ENCODE measurements at places on chromosomes 1 and 21.

DNA sequence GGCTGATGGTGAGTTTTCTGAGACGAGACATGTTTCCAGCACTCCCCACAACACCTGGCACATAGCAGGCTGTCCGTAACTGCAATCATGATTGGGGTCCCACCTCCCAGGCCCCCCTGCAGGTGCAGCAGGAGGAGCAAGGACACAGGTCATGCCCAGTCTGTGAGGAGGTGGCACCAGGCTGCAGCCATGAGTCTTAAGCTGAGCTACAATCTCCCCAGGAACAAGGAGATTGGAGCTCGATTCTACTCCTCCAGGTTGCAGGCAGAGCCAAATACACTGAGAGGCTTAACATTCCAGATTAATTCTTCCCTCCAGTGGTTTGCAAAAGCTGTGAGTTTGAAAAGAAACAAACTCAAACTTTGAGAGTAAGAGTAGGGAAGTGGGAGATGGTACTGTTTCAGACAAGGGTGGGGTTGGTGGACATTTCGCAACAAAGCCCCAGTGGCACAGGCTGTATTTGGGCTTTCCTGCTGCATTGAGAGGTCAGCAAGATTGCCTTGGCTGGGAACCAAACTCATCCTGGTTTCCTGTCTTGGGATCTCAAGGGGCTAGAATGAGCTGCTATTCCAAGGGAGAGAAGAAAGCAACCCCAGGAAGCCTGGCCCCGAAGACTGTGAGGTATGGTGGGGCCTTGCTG is 64.8 kb upstream of the GALNT2 start:
- DNase-seq = no peak

DNA sequence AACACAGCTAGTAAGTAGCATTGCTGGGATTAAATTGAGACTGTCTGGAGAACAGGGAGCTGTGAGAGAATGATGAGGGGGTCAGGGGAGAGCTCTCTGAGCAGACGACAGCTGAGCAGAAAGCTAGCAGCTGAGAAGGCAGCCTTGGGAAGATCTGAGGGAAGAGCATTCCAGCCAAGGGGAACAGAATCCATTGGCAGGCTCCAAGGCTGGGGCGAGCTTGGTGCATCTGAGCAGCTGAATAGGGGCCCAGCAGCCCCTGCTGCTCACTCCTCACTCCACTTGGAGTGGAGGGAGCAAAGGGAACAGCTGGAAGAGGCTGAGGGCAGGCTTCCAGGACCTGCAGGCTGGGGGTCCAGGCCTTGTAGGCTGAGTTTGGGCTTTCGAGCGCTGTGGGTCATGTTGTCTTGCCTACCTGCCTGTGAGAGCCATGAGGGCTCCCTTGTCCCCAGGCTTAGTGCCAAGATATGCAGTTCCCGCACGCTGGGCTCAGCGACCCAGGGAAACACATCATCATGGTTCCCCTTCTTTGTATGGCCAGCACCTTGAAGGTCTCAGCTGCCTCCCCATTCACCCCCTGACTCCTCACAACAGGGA is 10.5 kb downstream of the ACOT11 start:
- DNase-seq = no peak

DNA sequence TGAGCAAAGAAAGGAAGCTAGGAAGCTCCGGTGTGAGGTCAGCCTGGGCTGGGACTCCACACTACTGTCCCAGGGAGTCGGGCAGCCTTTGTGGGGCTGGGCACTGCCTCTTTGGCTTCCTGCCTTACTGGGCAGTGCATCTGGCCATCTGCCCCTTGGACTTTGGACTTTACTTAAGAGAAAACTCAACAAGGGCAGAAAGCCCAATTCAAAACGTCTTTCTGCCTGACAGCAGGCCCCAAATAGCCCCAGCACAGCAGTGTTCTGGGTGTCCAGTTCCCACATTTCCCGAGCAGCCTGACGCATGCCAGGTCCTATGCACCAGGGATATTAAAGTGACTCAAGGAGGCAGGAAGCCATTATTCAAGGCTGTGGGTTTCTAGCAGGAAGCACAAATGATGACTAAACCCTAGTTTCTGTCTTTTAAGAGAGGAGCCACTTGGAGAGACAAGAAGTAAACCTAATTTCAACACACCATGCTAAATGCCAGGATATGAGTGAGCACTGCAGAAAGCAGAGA is 37.9 kb upstream of the EDEM3 start:
- DNase-seq = no peak

DNA sequence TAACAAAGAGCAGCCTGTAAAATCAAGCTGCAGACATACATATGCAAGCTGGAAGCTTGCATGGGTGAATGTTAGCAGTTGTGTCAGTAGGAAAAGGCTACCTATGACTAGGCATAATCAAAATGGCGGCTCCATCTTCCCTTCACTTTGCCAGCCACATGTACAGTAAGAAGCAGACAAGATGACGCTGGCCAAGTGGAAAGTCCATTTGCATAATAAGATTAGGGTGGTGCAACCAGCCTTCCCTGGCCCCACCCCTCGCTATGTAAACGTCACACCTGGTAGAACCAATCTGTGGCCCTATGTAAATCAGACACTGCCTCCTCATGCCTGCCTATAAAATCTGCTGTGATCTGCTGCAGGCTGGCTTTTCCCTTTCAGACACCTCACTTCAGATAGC is 171.9 kb upstream of the USP25 start:
- no peak for DNase-seq

GRCh38 chr1:29179641-29180184 is 2.0 kb downstream of the SRSF4 start:
- no peak for DNase-seq

DNA sequence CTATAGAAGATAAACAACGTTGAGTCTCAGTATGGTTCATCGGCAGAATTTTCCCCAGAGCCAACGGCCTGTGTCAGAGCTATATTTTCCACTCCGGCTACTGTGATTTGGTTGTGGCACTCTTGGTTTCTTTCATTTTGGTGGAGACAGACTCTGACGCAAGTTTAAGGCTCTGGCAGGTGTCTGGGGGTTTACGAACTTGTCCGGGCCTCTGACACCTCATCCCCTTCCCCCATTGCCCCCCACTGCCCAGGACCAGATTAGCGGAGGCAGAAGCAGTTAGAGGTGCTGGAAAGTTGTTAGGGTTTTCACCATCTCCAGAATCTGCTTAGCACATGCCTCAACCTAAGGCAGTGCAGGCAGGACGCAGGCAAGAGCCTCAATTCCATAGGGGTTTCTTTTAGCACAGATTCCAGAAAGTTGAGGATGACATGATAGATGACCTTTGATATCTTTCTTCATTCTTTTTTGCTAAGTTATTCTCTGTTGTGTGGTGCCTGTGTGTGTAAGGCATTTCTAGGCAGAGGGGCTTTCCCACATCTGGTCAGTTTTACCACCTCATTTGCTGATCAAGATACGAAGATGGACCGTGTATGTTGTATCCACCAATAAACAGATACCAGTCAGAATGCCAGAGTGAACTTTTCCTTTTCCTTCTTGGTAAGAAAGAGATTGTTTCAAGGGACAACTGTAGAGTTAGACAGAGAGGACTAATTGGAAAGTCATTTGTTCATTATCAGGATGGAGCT is 18.4 kb upstream of the IL10 start:
- no peak for DNase-seq

DNA sequence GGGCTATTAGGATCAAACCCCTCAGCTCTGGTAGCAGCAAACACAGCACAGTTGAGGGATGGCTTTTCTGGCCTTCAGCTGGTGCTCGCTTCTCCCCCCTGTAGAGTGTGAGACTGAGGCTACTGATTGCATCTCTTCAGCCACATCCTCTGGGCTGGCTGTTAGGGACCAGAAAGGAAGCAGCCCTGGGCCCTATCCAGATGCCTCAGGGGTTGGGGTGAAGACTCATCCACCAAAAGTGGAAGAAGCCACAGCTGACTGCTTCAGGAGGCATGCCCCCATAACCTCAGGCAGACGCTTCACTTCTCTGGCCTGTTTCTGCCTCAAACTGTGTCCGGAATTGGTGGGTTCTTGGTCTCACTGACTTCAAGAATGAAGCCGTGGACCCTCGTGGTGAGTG is 6.2 kb upstream of the TMEM200B start:
- DNase-seq = no peak

DNA sequence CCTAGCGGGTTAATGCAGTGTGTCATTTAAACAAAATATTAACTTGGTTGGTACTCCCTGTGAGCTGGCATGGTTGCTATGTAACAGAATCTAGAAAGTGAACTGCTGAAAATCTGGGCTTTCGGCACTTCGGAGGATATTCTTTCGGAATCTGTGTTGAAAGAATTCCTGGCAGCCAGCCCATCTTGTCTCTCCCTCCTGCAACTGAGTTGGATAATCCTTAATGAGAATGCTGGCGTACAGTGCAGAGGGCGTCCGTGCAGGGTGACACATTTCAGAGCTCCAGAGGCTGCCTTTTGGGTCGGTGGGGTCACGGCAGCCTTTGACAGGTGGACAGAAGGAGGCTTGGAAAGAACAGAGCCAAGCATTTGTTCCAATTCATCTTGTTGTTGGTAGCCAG is 3.7 kb downstream of the KAZN start:
- no peak for DNase-seq

DNA sequence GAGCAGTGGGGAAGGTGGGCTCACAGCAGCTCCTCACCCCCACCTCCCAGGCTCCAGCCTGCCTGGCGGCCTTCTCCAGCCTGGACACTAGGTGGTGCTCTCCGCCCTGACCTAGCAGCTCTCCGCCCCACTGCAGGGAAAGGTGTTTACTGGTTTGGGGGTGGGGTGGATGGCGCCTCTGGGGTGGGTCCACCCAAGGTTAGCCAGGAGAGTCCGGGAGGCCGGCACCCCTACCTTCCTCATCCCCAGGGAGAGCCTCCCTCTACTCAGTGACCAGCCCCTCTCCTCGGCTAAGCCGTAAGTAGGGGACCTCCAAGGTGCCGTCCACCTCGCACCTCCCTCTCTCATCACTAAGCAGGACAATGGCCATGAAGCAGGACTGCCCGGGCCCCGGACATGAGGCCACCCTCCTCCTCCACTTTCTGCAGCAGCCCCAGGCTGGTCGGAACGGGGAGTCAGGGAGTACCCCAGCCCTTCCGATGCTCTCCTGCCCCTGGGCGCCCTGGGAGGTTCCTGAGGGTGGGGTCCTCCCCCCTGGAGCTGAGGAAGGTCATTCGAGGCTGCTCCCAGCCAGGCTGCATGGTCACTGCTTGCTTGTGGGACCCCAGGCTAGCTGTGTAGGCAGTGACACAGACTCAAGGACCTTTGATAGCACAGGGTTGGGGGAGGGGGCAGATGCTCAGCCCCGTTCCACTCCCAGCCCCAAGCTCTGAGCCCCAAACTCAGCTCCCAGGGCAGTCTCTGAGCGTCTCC is 101.4 kb upstream of the VAMP3 start:
- peak; percentile 53 for DNase-seq

GRCh38 chr1:57249511-57249910 is 174.3 kb downstream of the DAB1 start:
- DNase-seq = no peak

GRCh38 chr1:33626801-33627200 is 154.4 kb downstream of the ZSCAN20 start:
- no peak for DNase-seq

- DNase-seq = peak; percentile 86
Observed at GRCh38 chr1:40338745-40339419, 21.8 kb upstream of the COL9A2 start.

DNA sequence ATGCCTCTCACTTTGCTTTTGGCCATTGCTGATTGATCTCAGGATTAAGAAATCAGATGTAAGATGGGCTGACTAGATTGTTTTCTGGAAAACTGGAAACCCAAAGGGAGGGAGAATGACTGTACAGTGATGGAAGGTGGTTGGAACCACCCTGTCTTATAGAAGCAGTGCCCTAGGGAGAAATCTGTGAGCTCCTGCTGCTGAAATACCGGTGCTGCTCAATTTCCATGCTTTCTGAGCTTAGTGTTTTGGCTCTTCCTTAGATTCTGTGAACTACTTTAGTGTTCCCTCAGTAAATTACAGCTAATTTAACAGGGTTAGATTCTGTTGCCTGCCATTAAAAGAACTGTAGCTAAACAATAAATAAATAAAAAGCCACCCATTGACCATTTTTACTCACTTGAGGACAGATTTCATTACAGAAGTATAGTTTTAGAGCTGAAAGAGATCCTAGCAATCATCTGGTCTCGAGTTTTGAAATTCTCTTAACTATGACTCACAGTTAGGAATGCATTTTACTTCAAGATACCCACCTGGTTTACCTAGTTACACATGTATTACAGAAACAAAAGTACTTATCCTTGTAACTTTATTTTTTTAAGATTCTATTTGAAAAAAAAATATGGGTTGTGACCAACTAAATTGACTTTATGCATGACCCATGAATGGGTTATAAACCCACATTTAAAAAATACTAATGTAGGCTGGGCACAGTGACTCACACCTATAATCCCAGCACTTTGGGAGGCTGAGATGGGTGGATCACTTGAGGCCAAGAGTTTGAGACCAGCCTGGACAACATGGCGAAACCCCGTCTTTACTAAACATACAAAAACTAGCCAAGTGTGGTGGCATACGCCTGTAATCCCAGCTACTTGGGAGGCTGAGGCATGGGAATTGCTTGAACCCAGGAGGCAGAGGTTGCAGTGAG is 33.2 kb downstream of the CAMSAP2 start:
- no peak for DNase-seq

DNA sequence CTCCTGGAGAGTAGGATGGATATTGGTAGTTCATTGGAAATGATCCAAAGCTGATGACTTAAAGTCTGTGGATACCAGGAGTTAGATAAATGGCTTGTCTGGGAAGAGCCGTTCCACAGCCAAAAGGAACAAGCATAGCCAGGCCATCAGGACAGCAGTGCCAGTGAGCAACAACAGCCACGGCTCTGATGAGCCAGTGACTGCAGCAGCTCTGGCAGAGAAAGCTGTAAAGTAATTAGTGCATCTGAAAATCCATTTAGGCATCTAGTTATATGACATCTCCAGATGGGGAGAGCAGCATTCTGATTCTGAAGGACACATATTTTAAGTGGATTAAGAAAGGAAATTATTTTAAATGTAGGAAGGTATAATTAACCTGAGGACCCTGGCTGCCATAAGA is 256.2 kb upstream of the PLXNA2 start:
- no peak for DNase-seq

- no peak for DNase-seq
Observed at GRCh38 chr1:233905416-233906051, 1.1 kb downstream of the SLC35F3 start.

DNA sequence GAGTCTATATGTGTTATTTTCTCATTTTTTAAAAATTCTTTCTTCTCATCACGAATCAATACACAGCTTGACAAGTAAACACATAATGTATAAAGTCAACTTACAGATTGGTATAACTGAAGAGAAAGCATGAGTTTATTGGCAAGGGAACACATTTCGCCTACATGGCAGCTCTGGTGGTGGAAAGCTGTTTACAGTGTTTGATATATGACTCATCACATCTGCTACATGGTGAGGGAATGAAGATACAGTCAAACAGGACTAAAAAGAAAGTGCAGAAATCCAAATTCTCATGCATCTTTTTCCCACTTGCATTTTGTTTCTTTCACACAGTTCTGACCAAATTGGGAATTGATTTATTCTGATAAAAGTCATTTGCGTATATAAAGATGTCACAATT is 122.2 kb upstream of the ADGRL4 start:
- DNase-seq = no peak

All from stimulated activated CD4-positive, alpha-beta T cell treated with anti-CD3 and anti-CD28 coated beads, Interleukin-4, amount 100 ng/mL, for 4 hours (primary cell).